Kidney capillary endothelial cell (primary cell): ENCODE measurements at places on chromosomes 1 and 21.

GRCh38 chr1:1672181-1672965 is 13.6 kb upstream of the CDK11B start:
- no peak for DNase-seq

GRCh38 chr1:43653339-43653738 is 3.4 kb downstream of the KDM4A start:
- peak; percentile 18 for DNase-seq

- no peak for DNase-seq
These were observed 111.6 kb downstream of the COLGALT2 start for GRCh38 chr1:183925947-183926346.

DNA sequence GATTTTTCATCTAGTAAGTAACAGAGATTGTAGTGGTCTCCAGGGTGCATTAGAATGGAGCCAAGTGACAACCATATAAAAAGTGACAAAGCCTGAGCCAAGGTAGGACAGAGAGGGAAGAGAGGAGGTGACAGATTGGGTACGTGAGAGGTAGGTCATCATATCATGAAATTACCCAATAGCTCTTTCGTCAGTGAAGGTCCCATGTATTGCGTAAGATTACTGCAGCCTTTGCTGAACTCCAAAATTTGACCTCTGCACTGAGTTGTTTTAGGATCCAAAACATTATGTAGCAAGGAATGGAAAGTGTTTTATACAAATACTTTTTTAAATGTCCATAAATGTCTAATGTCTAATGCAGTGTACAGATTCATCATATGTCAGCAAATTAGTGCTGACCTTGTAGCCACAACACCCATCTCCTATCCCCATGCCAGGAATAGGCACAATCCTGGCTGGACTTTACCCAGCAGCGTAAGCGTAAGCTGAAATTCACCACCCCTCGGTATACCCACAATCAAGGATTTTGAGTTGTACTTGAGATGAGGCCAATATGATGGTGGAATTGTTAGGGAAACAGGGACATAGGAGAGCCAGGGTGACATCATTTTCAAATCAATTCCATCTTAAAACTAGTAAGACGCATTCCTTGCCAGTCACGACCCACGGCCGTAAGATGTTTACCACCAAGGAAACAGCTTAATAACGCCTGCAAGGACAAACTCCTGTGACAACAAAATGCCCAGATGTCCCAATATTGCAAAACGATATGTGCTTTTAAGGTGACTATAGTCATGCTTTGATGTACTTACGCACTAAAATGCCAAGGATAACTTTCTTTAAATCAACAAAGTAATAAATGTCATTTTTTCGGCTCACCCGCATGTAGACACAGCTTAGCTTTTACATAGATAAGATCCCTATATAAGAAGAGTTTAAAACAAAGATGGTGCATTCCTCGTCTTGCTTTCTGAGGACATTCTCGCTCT is 38.1 kb upstream of the GREM2 start:
- no peak for DNase-seq

DNA sequence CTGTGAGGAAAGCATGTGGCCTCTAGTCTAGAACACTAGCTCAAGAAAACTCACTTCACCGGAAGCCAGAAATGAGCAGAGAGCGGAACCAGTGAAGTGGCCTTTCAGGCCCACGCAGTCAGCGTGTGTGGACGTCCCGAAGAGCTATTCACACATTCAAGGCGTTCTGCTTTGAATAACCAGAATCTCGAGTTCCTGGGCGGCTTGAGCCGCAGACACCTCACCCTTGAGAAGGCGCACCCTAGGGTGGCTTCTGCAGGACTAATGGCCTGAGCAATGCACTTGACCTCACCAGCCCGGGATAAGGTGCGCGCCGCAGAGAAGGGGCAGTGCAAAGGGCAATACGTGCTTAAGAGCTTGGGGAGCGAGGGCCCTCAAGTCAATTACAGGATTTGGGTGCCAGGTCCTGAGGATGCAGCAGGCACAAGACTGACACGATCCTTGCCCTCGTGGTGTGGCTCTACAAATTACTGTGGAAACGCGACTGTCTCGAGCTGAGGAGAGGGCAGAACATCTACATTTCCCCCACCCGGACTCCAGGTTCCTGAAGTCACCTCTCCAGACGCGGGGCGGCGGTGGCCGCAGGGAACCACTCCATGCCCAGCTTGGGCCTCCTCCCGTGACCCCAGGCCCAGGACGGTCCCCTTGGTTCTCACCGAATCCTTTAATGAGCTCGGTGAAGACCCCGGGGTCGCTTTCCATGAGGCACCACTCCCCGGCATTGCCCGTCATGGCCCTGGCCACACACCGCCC is 455 bp downstream of the UCHL5 start:
- peak; percentile 42 for DNase-seq

DNA sequence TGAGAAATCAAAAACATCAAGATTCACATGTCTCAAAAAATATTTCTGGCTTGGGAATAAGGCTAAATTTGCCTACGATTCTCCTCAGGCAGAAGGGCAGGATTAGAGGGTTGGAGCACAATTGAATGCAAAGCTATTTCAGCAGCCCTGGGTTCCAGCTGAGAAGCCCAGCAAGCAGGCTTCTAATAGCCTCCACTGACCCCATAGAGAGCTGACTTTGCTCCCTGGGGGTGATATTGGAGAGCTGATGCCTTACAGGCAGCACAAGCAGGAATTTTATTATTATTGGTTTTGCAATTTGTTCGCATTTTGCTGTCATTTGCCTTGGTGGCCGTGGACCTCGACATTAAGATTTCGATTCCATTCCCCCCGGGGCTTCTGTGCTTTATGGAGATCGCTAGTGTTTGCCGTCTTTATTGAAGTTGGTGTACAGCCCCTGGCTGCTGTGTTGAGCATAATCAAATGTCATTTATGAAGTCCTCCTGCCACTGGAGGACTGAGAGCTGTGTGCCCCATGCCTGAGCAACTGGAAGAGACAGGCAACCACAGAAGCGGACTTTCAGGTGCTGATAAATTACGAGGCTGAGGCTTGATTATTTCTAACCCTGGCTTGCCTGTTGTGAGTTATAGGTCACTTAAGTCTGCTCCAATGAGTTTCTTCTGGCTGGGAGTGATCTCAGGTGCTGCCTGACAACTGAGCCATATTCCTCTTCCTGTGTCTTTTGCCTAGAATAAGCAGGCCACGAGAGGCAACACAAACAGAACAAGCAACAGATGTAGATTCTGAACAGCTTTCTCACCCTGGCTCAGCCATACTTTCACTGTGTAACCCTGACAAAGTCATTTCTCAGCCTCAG is 518.4 kb upstream of the CAMK1G start:
- DNase-seq, result no peak

- DNase-seq, result no peak
These were observed 17.9 kb downstream of the SLC9A1 start for GRCh38 chr1:27136998-27137542.
